ENCODE measurements at places on chromosomes 13 and 19. TPM values are rescaled to one million over a fixed set of nuclear protein-coding genes. Genes with fewer than 3 reads are reported as not detected.

The KIR2DL3 gene
- not detected for total RNA-seq

The F2RL3 gene
- 1.2 TPM for total RNA-seq

The SMIM24 gene
- total RNA-seq, result not detected

The ZNF540 gene
- 0.75 TPM for total RNA-seq

The RAB4B gene
- 33.6 TPM for total RNA-seq

The ADGRE2 gene
- total RNA-seq, result not detected

The ZSCAN4 gene
- not detected for total RNA-seq

The CLDND2 gene
- total RNA-seq, result 0.97 TPM

The PDS5B gene
- 41.0 TPM for total RNA-seq

The PEG3 gene
- total RNA-seq, result 0.27 TPM

The NAPSA gene
- total RNA-seq, result 0.48 TPM

The TMEM150B gene
- total RNA-seq, result not detected

The ELSPBP1 gene
- not detected for total RNA-seq

The KCNJ14 gene
- total RNA-seq, result 1.4 TPM

The GPC5 gene
- 1.7 TPM for total RNA-seq

The PLPP2 gene
- total RNA-seq, result 27.9 TPM

The F7 gene
- total RNA-seq, result not detected

The ZNF570 gene
- 3.9 TPM for total RNA-seq

The OR10H1 gene
- total RNA-seq, result not detected

The GJB2 gene
- total RNA-seq, result not detected

The CGB8 gene
- total RNA-seq, result not detected

The FFAR2 gene
- not detected for total RNA-seq

The TPT1 gene
- 2,923 TPM for total RNA-seq

The PTGIR gene
- total RNA-seq, result 1.1 TPM

The NCR1 gene
- total RNA-seq, result not detected

The COMP gene
- not detected for total RNA-seq

The SPRED3 gene
- 15.7 TPM for total RNA-seq
